ENCODE measurements at places on chromosomes 3 and 15. TPM values are rescaled to one million over a fixed set of nuclear protein-coding genes. Genes with fewer than 3 reads are reported as not detected.
A peak's percentile ranks its signal among the peaks of the same experiment; 100 is the strongest.

DNA sequence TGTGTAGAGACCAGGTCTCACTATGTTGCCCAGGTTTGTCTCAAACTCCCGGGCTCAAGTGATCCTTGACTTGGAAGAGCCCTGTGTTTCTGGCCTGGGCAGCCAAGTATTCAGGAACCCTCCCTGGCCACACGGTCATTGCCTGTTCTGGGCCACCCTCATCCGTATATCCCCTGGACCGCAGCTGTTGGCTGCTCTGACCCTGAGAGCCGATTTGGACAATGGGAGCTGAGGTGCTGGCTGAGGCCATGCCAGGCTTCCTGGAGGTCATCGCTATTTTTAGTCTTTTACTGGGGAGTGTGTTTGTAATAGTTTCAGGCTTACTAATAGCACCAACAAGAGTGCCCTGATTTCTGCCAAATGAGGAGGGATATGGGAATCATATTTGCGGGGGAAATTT, 60.7 kb downstream of the ADAMTS7 start:
- DNase-seq = no peak

DNA sequence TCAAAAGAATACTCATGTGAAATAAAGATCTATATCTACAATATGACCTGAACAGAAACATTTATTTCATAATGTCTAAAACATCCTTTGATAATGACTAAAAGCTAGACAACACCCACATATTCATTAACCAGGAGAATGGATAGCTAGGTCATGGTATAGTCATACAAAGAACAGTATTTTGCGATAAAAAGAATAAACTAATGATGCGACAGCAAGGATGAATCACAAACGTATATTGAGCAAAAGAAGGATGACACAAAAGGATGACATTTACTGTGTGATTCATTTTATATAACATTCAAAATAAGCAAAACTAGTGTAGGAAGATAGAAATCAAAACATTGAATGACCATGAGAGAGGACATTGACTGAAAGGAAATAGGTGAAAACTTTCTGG, 1233.1 kb downstream of the OTOL1 start:
- DNase-seq = peak; percentile 35

DNA sequence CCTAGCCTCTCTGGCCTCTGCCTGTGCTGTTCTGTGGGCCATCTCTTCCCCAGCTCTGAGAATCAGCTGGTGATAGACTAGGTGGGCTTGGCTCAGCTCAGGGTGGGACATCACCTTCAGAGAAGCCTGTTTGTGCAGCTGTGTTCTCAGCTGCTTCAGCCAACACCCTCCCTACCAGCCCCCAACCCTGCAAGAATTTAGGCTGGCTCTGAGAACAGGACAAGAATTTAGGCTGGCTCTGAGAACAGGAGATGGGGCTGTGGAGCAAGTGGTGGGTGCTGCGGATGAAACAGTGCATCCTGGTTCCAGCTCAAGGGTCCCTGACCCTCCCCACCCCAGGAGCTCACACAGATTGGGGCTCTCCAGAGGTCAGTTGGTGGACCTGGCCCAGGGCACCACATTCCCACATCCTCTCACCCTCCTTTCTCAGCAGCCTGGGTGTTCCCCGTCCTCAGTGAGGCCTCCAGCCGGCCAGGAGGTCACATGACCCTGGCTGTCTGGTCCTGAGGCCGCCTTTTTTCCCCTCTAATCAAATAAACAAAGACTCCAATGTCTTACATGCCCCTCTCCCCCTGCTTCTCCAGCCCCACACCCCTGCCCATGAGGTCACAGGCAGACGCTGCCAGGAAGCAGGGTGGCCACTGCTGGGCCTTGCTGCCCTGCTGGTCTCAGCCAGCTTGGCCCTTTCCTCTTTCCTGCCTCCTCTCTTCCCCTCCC, 14.9 kb downstream of the PLEKHO2 start:
- DNase-seq = no peak

DNA sequence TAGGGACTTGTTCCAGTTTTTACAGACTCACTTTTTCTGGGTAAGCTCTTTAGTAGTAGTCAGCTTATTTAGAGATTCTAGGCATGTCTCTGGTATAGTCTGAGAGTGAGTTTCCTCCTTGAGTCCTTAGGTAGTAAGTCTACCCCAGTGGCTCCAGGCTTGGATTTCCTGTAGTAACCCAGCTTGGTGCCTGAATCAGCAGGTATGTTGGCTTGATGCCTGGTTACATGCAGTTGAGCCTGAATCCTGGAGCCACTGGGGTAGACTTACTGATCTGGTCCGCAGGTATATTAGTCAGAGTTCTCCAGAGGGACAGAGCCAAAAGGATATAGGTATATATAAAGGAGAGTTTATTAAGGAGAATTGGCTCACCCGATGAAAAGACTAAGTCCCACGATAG, 85.8 kb upstream of the RBMS3 start:
- no peak for DNase-seq

DNA sequence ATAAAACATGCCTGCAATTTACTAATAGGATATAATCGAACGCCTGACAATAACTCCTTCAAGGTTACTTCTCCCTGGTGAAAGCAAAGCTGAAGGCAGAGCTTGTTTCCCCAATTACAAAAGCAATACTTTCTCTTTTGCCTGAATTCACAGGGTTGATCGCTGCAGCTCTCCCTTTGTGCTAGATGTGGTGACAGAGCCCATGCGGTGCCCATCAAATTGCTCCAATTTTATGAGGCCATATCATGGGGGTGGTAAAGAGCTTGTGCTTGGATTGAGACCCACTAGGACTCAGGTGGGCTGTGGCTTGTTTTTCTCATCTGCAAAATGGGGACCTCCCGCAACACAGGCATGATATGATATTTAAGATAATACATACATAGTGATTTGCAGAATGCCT, 143.4 kb downstream of the GREM1 start:
- DNase-seq = no peak

DNA sequence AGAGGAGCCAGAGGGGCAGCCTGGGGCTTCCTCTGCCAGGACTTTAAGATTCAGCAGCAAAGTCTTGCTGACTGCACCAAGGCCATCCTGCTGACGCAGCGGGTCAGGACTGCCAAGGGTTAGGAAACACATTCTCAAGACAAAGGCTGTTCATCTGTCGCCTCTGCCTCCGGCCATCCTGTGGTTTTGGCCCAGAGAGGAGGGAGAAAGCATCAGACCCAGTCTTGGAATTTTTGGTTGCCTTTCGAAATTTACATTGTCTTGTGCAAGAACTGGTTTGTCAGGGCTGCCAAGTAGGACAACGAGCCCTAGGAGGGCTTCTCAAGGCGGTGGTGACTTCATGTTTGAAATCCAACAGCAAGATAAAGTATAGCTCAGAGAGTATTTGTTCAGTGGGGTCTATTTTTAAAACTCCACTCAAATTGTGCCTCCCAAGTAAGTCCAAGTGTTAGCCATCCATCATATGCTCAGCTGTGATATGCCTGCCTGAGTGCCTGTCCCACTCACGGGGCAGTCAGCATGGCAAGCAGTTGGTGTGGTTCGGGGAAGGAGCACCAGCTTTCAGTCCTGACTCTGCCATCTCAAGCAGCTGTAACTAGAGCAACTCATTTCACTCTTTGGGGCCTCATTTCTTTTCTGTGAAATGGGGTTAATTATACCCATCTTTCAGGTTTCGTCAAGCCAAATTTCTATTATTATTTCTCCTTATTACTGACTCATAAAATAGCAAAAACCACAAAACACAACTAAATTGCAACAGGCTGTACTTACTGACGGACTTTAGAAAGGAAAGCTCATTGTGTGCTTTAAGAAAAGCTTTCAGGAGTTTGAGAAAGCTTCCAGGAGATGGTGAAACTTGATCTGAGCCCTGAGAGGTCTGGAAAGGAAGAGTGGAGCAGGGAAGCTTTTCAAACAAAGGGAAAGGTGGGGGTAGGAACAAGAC, 42.4 kb upstream of the RHO start:
- DNase-seq = peak; percentile 99

DNA sequence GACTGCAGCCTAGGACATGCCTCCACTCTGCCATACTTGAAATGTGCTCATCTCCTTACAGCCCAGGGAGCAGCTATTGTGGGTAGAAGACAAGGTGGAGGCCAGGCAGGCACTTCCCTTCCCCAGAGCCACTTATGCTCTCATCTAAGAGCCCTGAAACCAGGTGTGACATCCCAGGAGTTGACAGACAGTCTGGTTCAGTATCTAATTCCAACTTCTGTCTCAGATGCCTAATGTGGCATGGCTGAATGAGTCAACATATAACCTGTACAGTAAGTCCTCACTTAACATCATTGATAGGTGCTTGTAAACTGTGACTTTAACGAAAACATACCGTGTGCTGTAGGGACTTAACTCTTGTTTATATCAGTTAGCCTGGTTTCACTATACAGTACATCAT, 1.2 kb upstream of the CAPN3 start:
- no peak for DNase-seq

HTR3E gene
- total RNA-seq = not detected

FOXB1 gene
- not detected for total RNA-seq

RAD18 gene
- 34.0 TPM for total RNA-seq
